ENCODE measurements at places on chromosomes 16 and 17.

- DNase-seq = no peak
These were observed 177.3 kb downstream of the BANP start for GRCh38 chr16:88128556-88128955.

GRCh38 chr16:88499292-88499691 is 46.2 kb downstream of the ZFPM1 start:
- DNase-seq = no peak

DNA sequence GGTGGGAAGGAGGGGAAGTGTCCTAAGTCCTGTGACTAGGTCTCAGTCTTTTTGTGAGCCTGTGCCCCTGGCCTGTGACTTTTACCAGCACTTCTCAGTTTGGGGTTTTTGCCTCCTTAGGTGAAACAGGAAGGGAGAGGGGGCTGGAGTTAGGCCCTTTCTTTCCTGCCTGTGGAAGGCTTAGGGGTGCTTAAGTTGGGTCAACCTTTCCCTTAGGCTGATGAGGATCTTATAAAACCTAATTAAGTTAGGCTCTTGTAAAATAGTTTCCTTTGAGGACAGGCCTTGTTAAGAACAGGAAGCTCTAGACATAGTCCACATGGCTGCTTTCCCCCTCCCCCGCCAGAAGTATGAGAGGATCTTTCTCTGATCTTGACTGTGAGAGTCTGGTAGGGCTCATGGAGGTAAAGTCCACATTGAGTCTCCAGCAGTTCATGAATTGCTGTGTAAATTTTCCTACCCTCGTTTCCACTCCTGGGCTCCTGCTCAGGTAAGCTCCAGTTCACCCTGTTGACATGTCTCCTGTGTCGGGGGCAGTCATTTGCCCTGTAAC is 17.0 kb upstream of the DNASE1 start:
- no peak for DNase-seq

DNA sequence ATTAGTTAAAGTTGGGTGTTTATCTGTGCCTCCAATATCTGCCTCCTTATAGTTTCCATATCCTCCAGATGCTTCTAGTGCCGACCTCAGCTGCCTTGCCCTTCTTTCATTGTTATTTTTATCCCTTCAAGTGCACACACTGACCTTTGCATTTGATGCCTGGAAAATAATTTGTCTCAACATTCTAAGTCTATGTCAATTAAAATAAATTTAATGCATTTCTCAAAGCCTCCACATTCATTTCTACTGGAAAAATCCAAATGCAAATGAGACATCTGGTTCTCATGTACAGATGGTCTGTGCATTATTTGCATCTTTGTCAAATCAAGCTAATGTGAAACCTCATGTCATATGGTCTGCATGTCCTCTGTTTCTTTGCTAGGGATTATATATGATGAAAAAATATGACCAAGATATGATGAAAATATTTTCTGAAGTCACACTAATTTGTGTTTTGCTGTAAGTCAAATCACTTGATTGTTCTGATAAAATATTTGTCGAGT is 61.4 kb downstream of the TMEM100 start:
- no peak for DNase-seq

DNA sequence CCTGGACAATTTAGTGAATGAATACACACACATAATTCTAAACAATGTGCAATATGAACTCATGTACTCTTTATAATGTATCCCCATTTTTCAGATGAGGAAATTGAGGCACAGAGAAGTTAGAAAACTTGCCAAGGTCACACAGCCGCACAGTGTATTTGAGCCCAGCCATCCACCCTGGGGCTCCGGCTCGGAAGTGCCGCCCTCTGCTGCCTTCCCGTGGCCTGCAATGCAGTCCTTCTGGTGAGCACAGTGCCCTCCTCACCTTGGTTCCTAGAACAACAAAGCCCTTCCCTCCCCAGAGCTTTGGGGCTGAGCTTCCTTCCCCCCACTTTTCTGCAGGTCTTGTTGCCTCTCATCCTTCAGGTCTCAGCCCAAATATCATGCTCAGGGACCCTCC is 63.7 kb downstream of the C16orf78 start:
- DNase-seq = no peak

DNA sequence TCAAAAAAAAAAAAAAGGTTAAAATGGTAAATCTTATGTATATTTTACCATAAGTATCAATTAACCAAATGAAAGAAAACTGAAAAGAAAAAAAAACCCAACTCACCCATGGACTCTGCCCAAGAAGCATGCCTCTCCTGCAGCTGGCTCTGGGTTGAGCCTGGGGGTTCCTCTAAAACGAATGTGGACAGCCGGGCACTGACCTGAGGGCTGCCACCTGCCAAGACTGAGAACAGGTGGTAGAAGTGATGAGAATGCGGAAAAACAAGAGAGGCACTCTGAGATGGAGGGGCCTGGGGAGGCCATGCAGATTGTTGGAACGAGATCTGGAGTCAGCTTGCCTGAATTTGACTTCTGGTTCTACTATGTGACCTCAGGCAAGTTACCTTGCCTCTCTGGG is 85.5 kb upstream of the MSI2 start:
- DNase-seq = no peak

GRCh38 chr17:68074279-68074678 is 38.7 kb downstream of the KPNA2 start:
- DNase-seq = no peak

DNA sequence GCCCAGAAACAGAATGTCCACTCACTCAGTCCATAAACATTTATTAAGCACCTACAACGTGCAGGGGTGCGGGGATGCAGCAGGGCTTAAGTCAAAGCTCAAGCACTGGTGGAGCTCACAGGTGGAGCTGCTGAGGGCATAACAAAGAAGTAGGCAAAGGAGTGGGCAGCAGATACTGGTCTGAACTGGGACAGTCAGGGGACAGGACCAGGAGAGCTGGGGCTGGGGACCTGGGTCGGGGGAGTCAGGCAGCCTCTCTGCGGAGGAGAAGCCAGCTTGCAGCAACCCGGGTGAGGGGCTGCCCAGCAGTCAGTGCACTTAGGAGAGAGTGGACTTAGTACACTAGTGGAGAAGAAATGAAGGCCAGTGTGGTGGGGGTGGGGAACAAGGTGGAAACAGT is 10.0 kb upstream of the TNFRSF13B start:
- DNase-seq = no peak

- DNase-seq = no peak
These were observed 69.8 kb upstream of the TOB1 start for GRCh38 chr17:50935996-50936266.

- DNase-seq = no peak
These were observed 27.6 kb upstream of the NXPH3 start for GRCh38 chr17:49548051-49548505.

DNA sequence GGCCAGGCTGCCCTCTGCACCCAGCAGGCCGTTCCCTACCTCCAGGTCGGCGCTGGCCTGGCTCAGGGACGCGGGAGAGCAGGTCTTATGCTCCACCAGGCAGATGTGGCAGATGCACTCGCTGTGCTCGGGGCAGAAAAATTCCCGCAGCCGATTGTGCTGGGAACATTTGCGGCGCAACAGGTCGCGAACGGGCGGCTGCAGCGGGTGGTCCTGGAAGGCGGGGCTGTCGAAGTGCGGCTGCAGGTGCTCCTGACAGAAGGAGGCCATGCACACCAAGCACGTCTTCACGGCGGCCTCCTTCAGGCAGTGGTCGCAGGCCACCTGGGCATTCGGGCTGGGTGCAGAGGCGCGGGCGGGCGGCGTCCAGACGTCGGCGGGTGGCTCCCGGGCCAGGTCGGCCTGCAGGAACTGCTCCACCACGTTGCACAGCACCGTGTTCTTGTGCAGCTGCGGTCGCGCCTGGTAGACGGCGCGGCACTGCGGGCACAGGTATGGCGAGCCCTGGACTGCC is 439 bp downstream of the TRIM25 start:
- no peak for DNase-seq

DNA sequence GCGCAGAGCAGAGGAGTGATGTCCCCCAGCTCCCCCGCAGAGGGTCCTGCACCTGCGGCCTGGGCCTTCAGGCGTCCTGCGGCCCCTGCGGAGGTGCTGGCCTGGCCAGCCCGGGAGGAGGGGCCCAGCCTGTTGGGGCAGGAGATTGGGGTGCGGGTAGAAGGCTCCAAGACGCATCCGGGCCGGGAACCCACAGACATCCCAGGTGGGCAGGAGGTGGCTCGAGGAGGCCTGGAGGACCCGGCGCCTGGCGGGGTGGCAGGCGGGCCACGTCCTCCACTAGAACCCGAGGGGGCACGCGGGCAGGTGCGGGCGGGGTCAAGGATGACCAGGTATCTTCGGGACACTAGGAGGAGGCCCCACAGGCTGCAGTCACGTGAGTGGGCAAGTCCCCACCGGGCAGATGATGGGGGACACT is 647 bp upstream of the SECTM1 start:
- no peak for DNase-seq

DNA sequence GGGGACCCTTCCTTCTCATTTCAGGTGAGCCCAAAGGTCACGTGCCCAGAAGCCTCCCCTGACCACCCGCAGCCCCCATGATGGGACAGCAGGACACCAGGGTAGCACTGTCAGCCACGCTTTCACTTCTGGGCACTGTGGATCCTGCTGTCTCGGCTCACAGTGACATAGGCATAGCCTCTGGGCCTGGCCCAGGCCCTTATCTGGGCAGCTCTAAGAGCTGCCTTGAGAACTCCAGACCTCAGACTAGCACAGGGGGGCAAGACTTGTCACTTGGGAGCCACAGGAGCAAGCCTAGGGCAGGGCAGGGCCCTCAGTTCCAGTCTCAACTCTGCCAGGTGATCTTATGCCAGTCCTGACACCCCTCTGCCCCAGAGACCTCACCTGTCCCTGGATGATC is 4.7 kb downstream of the NATD1 start:
- no peak for DNase-seq

- DNase-seq = no peak
These were observed 3.3 kb upstream of the SLC16A3 start for GRCh38 chr17:82225368-82226029.

- DNase-seq = no peak
These were observed 71.6 kb upstream of the PSMD7 start for GRCh38 chr16:74224828-74225612.

- no peak for DNase-seq
These were observed at the start of gene SLC16A11 for GRCh38 chr17:7043497-7044198. Gene SLC16A11 (minus strand): TSS chr17:7044092. CDS start chr17:7043513, 579 bp downstream.

DNA sequence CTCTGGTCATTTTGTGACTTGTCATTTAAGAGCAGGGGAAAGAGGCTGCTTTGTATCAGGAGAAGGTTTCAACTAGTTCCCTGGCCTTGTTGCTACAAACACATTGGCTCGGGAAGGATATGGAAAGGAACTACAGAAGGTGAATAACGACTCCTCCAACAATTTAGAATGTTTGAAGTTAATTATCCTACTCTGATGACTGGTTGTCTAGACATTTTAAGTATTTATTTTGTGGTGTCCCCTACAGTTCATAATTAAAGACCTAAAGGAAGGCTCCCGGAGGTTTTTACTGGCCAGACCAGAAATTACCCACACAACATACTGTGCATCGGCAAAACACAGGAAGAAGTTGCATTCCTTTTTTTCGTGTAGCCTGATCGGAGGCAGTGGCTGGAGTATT is 515.8 kb upstream of the SALL1 start:
- DNase-seq = no peak

GRCh38 chr16:81752225-81752875 is 26.7 kb upstream of the PLCG2 start:
- DNase-seq = no peak

DNA sequence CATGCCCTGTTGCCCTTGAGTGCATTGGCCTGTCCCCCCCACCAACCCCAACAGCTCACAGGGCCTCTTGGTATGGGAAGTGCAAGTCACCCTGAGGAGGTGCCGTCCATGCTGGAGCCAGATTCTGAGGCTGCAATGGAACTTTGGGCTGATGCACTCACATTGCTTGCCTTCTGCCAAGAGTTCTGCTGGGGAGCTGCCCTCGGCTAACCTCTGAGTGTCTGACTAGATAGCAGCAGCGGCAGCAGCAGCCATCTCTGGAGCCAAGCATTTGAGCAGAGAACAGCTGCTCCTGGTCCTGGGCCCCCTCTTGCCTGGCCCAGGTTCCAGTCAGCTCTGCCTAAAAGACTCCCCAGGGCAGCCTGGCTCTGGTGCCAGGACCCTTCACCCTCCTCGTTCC is 61.5 kb downstream of the GNAO1 start:
- no peak for DNase-seq

GRCh38 chr17:40485851-40486521 is 15.4 kb downstream of the TNS4 start:
- peak; percentile 53 for DNase-seq

DNA sequence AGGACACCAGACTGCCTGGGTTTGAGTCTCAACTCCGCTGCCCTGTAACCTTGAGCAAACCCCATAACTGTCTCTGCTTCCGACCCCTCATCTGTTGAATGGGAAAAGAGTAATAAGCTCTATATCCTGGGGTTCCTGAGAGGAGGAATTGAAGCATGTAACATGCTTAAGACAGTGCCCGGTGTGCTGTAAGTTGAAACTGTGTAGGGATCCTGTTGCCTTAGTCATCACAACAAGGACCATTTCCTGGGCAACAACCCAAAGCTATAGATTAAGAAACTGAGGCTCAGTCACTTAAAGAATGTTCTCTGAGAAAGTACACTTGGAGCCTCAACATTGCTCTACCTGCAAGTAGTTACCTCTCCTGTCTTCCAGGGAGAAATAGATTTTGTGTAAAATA is 23.0 kb downstream of the CDH13 start:
- no peak for DNase-seq

- DNase-seq = no peak
These were observed 52.8 kb upstream of the ARHGAP44 start for GRCh38 chr17:12736526-12736925.

DNA sequence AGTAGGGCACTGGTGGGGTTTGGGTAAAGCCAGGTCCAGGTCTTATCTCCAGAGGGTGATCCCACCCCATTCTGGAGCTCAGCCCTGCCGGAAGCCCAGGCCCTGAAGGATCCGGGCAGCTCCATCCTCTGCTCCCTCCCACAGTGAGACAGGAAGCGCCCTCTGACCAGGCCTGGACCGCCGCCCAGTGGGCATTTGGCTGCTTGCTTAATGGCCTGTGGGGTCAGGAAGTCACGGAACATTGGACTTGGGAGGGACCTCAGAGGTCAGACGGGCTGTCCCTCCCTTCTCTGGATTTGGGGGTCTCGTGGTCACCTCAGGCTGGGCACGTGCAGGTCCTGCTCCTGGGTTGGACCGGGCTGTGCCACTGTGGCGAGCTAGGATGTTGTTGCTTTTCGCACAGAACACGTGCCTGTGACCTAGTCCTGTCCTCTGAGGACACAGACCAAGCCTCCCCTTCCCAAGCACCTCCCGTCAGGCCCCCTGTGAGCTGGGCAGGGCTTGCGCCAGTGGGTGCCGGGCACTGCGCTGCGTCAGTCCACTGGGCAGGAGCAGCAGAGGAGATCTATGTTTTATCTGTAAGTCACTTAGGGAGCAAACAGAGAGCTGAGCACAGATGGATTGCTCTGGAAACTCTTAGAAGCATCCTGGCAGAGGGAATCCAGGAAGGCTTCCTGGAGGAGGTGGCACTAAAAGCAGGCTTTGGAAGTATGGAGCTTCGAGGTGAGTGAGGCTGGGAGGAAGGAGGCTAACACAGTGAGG is 49.4 kb upstream of the GSE1 start:
- peak; percentile 61 for DNase-seq

- DNase-seq = no peak
These were observed 2.0 kb upstream of the ABCC3 start for GRCh38 chr17:50632637-50633036.

All from tibial nerve (tissue), 4 donors.